ENCODE measurements at places on chromosomes 1 and 21. TPM values are rescaled to one million over a fixed set of nuclear protein-coding genes. Genes with fewer than 3 reads are reported as not detected.
A peak's percentile ranks its signal among the peaks of the same experiment; 100 is the strongest.

The ZBTB8OS gene
- total RNA-seq, result 6.2 TPM

The A3GALT2 gene
- total RNA-seq, result not detected

The TBX15 gene
- under 0.01 TPM for total RNA-seq

The TSACC gene
- total RNA-seq, result not detected

The WNT4 gene
- under 0.01 TPM for total RNA-seq

DNA sequence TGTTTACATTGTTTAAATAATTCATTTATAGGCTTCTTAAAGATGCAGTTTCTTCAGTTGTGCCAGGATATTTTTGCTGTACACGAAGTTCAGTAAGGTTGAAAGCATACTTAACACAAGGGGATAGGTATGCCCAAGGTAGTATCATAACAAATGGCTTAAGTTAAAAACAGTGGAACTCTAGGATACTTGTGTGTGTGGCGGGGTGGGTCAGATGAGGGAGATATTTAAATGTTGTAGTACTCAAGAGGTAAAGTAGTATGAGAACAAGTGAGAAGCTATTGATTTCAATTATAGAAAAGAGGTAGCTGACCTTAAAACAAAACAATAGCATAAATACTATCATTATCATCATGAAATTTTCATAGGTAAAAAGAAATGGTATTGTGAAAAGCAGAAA is 6.2 kb downstream of the LRRC7 start:
- no peak for DNase-seq

DNA sequence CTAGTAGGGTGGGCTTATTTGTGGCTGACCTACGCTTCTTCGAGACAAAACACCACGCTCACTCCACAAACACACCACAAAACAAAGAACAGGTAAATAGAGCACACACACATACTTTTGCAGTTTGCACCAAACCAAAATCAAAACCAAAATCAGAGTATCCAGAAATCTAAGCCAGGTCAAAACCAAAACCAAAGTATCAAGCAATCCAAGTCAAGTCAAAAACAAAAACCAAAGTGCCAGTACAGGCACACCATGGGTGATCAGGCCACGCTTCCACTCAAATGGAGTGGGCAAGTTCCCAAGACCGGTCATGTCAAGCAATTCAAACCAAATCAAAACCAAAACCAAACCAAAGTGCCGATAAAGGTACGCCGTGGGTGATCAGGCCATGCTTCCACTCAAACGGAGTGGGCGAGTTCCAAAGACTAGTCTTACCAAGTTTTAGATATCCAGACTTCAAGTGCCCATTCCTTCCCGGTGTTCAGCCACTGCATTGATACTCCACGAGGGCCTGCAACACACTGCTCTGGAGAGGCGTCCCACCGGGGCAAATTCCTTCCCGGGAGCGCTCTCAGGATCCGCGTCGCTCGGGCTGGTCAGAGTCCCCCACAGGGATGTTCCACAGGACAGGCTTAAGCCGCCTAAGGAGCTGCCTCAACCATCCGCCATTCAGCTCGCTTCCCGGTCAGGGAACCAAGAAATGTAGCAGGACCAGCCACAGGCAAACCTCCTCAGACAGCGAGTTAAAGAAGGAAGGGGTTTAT is 169.1 kb downstream of the CDC7 start:
- no peak for DNase-seq

DNA sequence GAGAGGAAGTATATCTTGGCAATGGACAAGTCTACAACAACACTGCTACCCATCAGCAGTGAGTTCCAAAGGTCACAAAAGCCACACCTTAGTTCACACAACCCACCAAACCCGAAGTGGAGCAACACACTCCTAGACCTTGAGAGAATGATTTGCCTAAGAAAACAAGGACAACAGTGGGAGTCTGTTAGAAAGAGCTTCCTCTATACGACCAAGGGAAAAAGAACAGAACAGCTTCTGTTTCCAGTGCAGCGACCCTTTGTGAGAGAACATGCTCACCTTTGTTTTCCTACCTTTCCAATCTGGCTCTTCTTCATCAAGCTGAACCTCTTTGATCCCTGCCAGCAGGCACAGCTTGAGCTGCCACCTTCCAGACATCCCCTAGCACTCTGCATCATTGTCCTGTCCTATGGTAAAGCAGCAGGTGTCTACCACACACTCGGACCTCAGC is 56.7 kb upstream of the PALMD start:
- no peak for DNase-seq

GRCh38 chr1:185896863-185897262 is 162.7 kb downstream of the HMCN1 start:
- no peak for DNase-seq

DNA sequence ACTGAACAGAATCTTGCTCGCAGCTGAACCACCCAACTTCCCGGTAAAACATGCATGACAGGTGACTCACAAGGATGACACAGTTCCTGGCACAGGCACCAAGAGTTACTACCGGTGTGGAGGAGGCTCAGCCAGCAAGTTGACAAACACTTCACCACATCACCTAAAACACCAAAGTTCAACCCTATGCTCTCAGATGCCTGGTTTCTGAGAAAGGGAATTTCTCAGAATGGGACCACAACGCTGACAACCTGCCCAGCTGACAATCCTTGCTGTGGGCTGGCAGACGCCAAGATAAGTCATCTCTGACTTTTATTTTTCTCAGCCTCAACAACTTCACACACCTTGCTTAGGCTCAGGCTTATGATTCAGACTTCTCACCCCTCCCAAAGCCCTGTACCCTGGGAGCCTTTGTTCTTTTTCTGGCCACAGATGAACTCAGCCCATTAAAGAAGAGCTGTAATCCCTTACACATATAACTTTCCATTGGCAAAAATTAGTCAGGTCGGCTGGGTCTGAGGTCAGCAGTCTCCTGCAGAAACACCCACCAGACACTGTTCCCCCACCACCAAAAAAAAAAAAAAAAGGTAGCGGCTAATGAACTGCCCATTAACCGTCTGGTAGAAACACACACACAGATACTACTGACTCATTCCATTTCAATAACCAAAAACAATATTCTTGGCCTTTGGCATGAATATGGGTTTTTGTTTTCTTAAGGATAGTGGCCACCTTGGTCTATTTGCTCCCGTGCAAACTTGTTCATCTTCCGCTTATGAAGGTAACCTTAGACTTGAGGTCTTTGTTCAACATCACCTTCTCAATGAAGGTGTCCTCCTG is 10.8 kb upstream of the TIAM1 start:
- DNase-seq, result peak; percentile 58

DNA sequence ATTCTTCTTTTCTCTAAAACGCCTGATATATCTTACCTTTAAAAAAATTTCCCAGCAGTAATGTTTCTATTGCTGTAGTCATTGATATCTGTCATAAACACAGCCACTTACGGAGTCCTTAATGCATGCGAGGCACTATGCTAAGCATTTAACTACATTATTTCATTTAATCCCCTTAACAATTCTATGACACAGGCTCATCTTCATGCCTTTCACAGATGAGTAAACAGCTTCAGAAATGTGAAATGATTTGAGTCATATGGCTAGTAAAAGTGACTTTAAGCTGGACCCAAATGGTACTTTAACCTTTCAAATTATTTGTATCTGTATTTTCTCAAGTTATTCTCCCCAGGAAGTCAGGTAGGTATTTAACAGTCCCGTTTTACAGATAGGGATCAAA is 125.1 kb upstream of the FGGY start:
- no peak for DNase-seq

- no peak for DNase-seq
Measured at GRCh38 chr1:84691122-84691783, 992 bp upstream of the SSX2IP start.

GRCh38 chr1:11448373-11449099 is 30.4 kb upstream of the DISP3 start:
- DNase-seq, result no peak
